Effector CD8-positive, alpha-beta T cell (primary cell): ENCODE measurements at places on chromosomes 3 and 15.

DNA sequence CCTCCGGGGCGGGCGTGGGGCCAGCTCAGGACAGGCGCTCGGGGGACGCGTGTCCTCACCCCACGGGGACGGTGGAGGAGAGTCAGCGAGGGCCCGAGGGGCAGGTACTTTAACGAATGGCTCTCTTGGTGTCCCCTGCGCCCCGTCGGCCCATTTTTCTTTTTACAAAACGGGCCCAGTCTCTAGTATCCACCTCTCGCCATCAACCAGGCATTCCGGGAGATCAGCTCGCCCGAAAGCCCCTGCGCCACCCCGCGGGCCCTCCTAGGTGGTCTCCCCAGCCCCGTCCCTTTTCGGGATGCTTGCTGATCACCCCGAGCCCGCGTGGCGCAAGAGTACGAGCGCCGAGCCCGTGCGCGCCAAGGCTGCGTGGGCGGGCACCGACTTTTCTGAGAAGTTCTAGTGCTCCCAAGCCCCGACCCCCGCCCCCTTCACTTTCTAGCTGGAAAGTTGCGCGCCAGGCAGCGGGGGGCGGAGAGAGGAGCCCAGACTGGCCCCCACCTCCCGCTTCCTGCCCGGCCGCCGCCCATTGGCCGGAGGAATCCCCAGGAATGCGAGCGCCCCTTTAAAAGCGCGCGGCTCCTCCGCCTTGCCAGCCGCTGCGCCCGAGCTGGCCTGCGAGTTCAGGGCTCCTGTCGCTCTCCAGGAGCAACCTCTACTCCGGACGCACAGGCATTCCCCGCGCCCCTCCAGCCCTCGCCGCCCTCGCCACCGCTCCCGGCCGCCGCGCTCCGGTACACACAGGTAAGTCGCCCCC lies at the start of gene THBS1:
Gene THBS1, plus strand, starts transcription at position 595 of the 757 bp plus-strand sequence. CDS start 779 bp downstream, outside the sequence.
- no peak for DNase-seq

DNA sequence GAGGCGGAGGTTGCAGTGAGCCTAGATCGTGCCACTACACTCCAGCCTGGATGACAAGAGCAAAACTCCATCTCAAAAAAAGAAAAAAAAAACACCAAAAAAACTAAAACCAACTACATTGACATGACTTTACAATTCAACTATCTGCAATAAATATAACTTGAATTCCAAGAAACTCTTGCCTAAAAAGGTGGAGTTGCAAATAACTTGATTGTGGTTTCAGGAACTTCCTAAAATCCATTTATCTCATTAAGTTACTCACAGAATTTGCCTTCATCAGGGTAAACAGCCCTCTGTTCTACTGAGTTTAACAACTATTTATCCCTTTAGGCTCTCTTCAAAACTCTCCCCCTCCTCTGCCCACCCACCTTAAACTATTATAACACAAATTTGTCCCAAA lies 2.7 kb upstream of the MAPK6 start:
- DNase-seq: no peak

- DNase-seq: no peak
Observed at GRCh38 chr3:1805331-1805730, 293.3 kb upstream of the CNTN4 start.

- no peak for DNase-seq
Observed at GRCh38 chr3:186823386-186823785, 17.1 kb upstream of the RFC4 start.

- DNase-seq: no peak
Observed at GRCh38 chr3:124621498-124621897, 108.8 kb upstream of the UMPS start.

DNA sequence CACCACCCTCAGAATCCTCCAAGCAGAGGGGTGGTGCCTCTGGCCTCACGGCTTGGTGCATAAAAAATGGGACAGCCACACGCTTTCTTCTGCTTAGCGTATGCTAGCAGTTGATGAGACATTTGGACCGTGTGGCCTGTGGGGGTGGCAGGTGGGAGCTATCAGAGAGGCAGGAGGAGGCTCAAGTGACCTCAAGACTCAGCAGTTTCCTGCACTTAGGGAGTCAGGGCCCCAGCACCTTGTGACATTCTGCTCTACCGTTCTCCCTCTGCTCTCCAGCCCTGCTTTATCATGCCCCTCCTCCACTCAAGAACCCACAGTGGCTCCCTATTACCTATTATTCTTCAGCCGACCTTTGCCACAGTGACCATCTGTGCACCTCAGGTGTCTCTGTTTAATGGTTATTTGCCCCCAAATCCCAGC lies 41.0 kb upstream of the CGNL1 start:
- no peak for DNase-seq

- DNase-seq: no peak
Observed at GRCh38 chr15:71301958-71302621, 186.8 kb downstream of the THSD4 start.

- DNase-seq: no peak
Observed at GRCh38 chr15:100764778-100765466, 114.7 kb upstream of the ALDH1A3 start.

DNA sequence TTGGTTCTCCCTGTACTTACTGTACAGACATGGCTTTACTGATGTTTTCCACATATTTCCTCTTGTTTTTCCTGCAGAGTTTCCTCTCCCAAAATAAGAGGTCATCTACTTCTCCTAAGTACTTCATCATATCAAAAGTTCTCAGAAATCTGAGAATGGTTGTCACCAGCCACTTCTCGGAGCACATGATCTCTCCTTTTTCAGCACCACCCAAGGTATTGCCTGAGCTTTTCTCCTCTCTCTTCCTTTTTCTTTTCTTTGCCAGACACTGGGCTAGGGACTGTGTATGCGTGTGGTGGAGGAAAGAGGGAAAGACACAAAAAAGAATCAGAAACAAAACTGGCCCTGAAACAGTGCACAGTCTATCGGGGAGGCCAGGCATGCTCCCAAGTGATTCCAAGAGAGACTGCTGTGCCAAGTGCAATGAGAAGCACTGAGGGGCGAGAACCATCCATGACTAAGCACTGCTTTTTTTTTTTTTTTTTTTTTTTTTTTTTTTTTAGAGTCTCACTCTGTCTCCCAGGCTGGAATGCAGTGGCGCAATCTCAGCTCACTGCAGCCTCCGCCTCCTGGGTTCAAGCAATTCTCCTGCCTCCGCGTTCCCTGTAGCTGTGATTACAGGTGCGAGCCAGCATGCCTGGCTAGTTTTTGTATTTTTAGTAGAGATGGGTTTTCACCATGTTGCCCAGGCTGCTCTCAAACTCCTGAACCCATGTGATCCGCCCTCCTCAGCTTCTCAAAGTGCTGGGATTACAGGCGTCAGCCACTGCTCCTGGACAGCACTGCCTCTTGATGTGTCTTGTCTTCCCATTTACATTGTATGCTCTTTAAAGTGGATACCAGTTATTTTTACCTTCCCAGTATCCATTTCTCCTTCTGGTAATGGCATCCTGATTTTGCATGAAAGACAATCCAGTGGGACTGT lies 194.0 kb upstream of the FEZF2 start:
- no peak for DNase-seq

DNA sequence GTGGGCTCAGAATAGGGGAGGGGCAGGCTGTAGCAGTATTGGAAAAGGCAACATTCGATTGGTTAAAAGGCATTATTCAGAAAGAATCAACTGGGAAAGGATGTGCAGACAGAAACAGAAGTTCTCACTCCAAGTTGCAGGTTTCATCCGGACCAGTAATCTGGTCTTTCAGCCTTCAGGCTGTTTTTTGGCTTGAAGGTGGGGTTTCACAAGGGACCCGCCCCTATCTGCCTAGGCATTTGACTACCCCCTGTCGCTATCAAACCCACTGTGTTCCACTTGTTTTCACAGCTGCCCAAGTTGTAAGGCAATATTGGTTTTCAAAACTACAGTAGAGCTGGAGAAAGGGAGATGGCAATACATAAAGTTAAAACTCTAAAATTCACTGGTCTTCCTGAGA lies 96.9 kb downstream of the VPS8 start:
- DNase-seq: no peak

DNA sequence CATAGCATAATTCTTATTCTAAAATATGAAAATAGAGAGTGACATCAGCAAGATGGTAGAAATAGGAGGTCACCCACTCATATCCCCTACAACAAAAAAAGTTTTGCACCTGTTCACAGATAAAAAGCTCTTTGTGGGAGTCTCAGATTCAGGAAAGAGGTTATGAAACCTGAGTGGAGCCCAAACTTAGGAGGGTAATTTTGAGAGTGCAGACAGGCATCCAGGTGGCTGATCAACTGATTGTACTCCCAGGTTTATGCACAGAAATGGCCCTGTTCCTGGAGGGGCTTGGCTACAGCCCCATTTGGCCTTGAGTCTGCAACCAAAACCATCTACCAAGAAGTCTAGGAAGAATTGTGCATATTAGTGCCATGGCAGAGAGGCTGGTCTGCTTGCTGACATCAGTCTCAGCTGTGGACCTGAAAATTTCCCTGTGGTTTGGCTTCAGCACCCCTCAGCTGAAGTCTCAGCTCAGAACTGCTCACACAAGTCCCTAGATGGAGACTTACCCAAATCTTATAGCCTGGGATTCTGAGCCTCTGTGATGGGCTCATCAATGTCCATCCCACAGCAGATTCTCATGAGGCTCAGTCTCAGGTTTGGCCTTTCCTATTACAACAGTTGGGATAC lies 291.6 kb downstream of the IL20RB start:
- no peak for DNase-seq

- peak; percentile 63 for DNase-seq
Observed at GRCh38 chr15:77959432-77959879, 118.1 kb downstream of the TBC1D2B start.

DNA sequence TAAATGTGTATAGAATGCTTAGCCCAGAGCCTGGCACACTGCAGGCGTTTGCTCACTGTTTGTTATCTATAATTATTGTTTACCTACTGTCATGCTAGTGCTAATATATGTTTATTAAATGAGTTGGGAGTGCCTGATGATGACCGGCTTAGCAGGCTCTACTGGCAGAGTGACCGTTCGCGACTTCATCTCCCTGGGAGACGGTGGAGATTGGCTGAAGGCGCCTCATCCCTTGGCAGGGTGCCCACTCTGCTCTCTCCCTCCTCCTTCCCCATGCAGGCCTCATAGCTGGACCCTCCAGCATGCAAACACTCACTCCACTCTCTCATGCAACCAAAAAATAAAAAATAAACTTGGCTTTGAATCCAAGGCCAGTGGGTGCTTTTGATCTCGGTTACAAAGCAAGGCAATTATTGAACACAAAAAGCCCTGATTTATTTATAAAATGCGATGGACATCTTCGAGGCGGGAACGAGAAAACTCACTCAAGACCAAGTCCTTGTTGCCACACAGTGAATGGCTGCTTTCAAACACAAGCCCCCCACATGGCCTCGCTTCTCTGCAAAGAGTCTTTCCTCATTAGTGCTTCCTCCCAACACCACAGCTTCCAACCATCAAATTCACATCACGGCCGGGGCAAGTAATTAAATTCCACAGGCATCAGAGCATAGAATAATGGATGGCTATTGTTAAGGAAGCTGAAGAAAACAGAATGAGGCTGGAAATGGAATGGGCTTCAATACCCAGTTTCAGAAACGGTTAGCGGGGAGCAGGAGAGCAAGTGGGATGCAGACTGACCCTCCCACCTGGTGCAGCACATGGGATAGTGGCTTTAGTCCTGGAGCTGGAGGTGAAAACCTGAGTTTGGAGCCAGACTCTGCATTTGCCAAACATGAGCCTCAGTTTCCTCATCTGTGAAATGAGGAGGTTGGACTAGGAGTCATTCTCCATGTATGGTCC lies 135.7 kb upstream of the RAD18 start:
- no peak for DNase-seq

DNA sequence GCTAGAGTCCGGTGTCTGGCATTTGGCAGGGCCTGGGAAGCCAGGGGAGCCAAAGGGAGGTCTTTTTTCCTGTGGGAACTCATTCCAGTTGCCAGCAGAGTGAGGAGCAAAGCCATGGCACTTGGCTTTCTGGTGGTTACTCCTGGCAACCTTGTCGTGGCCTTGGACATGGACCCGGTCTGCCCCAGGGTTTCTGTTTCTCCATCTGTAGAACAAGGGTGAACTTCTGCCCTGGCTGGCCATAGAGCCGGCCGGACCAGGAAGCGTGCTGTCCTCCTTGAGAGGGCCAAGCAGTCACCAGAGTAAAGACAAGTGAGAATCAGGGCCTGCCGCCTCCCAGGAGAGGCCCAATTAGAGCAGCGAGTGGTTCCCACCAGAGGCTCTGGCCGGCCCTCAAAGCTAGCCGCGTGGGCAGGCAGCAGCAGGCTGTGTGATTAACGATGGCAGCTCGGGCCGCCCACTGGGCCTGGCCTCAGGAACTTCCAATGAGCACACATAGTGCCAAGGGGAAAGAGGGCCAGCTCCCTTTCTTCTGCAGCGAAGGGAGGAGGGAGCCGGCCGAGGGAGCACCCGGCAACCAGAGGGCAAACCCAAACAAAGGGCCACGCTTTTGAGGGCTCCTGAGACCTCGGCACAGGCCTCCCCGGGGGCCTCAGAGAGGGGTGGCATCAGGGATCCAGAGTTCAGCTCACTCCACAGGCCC lies 29.1 kb upstream of the ELP6 start:
- DNase-seq: no peak

DNA sequence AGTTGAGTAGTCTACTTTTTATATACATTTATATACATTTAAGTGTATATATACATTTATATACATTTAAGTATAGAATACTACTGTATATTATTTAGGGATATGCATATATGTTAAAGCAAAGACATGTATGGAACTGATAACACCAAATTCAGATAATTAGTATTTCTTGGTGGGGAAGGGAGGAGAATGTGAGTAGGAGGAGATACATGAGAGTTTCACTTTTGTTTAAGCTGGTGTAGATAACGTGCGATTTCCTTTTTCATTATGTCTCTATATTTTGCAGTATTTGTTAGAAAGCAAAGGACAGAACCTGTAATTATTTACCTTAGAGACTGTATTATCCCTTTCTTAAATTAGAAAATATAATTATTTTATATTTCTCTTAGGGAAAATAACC lies 16.6 kb upstream of the NIT2 start:
- DNase-seq: no peak

DNA sequence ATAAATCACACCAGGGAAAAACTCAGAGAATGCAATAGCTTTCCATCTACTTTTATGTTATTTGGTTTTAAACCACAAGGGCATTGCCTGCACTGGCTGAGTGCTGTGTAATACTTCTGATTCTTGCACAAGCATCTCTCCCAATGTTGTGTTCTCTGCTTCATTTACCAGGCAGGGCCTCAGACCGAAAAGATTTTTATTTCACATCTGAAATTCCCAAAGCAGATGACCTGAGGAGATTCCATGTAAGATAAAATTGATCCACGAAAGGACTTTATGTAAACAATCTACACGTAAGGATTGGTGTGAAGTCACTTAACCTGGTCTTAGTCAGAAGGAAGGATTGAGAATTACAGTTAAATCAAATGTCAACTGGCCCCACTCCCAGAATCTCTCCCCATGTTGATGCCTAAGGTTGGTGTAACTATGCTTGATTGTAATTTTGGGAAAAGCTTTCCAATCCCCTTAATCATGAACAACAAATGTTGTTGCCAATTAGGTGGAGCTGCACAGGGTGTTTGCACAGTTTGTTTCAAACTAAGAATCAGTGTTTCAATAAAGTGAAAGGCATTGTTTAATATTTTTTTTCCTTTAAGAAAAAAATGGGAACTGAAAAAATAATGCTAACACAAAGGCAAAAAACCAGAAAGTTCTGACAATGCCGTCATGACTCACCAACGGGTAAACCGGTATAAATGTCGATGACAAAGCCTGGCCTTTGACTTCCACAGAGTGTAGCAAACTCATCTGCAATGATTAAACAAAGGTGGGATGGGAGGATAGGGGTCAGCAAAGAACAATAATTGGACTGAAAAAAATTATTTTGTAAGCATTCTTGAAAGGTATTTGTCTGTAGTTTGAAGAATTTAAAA lies 128.6 kb downstream of the DUT start:
- DNase-seq: no peak

GRCh38 chr3:177783338-177783737 lies 586.1 kb upstream of the TBL1XR1 start:
- DNase-seq: no peak
